ENCODE measurements at places on chromosomes 5 and 9.

GRCh38 chr9:35529161-35529823 lies 39.4 kb downstream of the RUSC2 start:
- DNase-seq, result no peak

DNA sequence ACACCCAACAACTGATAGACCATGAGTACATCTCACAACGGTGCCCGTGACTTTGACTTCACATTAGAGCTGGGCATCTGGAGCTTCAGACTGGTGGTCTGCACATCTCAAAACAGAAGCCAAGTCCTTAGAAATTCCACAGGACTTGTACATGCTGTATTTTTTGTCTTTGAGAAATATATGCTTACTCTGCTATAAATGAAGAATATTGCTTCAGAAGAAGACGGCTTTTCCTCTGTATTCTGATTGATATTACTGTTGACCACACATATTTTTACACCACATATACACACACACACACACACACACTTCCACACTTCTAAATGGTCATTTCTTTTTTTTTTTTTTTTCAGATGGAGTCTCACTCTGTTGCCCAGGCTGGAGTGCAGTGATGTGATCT lies 338.3 kb upstream of the KIF2A start:
- no peak for DNase-seq

DNA sequence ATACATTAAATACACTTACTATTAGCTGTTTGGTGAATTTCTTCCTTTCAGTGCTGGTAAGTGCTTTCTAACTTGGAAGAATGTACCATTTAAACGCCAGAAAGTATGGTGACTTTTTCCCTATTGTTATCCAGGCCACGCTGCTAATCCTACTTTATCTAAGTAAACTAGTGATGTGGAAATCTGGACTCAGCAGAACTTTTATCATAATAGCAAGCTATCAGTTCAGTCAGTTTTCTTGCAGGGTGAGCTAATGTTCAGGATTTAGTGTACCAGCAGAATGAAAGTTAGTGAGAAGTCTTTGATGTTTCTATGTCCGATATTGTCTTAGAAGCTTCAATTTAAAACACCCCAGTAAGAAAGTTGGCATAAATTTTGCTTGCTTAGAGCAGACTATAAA lies 72.2 kb downstream of the HSD17B4 start:
- no peak for DNase-seq

DNA sequence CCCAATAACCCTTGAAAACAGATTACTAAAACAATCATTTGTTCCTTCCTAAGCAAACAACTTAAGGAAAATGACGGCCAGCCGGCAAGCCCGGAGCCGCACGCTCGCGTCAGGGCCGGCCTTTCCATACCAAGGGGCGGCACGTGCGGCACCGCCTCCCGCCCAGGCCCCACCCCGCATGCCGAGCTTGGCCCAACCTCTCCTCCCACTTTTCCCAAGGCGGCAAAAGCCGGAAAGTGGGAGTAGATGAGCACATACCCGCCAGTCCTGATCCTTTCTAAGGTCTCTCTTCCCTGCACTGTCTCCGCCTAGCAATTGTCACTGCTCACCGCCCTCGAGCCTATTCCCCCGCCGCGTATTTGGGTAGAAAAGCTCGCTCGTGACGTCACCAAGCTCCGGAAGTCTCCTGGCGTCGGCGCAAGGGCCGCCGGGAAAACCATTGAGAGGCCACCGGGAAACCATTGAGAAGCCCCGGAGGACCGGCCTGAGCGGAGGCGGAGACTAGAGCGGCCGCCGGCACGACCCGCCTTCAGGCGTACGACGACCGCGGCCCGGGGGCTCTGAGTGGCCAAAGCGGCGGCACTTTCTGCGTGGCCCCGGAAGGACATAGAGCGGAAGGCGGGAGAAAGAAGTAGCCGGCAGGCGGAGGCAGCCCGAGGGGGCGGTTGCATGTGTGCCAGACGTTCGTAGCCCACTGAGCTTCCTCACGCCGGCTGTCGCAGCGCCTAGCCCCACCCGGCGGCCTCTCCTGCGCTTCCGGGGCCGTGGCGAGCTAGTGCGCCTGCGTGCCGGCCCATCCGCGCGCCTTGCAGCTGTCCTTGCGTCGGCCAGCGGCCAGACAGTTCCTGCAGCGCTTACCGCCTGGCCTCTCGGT lies at the start of the genes NCBP1 and TSTD2:
Gene NCBP1 (plus strand): TSS at position 837 of the 874 bp plus-strand sequence. CDS start 61 bp downstream, outside the sequence.
Gene TSTD2 (minus strand): TSS at position 384 of the 874 bp plus-strand sequence. CDS start 5,806 bp downstream, outside the sequence.
- peak; percentile 97 for DNase-seq
